ENCODE measurements at places on chromosomes 7 and 10.

- no peak for DNase-seq
Observed at GRCh38 chr7:48636391-48637015, 287.8 kb upstream of the CDC14C start.

GRCh38 chr7:151051108-151051507, 2.8 kb downstream of the ASIC3 start:
- DNase-seq: no peak

GRCh38 chr10:46250898-46251856, 35.6 kb upstream of the ANTXRL start:
- no peak for DNase-seq

DNA sequence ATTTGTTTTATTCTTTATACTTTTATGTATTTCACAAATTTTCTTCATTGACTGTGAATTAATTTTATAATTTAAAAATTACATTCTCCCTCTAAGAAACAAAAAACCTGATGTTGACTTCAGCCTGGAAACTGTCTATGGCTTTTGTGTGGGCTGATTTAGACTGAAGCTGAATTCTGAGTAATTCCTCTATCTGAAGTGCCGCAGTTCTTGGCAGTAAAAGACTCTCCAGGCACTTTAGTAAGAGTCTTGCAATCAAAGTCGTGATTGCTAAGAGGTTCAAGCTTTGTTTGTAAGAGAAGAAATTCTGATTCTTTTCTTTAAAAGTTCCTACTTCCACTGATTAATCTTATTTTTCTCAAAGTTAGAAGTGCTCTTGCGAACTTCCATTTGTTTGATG, 3.4 kb upstream of the CEP41 start:
- DNase-seq: no peak

DNA sequence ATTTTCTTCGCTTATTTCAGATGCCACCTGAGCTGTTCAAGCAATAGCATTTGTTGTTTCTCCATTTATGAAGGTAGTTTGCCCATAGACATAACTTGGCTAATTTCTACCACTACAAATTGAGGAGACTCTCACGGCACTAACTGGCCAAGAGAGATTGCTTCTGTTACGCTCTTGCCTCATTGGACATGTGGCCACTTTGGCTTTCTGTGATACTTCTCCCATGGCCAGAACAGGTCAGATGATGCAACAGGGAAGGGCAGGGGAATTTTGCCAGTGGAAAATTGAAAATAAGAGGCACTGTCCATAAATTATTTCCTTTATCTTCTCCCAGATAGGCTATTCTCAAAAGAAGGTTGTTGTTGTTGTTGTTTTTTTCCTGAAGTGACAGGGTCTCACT, 1633.3 kb upstream of the LRRTM3 start:
- no peak for DNase-seq

DNA sequence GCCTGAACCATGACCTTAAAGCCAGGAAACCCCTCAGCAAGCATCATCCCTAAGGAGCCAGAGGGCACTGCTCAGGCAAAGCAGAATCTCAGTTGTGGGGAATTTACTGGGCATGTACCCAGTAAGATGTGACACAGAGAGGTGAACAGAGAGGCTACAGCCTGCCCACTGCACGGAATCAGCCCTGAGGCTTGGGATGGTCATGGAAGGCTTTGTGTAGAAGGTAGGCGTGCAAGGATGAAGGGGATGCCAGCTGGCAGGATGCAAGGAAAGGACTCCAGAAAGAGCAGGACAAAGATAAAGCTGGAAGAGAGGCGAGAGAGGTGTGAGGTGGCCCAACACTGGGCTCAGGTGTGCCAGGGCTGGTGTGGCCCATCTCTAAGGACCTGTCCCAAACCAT, 2.4 kb upstream of the AIFM2 start:
- DNase-seq: no peak

DNA sequence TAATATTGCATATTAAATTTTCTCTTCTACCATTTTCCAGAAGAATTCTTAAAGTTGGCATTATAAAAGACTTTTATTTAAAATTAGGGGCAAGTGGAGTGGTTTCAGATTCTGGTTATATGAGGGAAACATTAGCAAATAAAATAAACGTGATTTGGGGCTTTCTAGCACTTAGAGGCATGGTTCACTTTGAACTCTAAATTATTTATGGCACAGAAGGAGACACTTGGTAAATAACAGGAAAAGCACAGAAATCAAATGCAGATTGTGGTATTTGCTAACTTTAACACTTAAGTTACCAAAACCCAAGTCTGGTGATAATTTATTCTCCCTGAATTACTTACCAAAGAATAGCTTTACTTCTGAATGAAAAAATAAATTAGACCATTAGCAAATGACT, 134.5 kb upstream of the ETV1 start:
- DNase-seq: no peak

- no peak for DNase-seq
Observed at GRCh38 chr7:30162133-30162532, 27.3 kb downstream of the MTURN start.

All from stimulated activated CD8-positive, alpha-beta memory T cell treated with anti-CD3 and anti-CD28 coated beads, Interleukin-15, amount 100 ng/mL, for 48 hours (primary cell).